ENCODE measurements at places on chromosomes 5 and 9.
A peak's percentile ranks its signal among the peaks of the same experiment; 100 is the strongest.

DNA sequence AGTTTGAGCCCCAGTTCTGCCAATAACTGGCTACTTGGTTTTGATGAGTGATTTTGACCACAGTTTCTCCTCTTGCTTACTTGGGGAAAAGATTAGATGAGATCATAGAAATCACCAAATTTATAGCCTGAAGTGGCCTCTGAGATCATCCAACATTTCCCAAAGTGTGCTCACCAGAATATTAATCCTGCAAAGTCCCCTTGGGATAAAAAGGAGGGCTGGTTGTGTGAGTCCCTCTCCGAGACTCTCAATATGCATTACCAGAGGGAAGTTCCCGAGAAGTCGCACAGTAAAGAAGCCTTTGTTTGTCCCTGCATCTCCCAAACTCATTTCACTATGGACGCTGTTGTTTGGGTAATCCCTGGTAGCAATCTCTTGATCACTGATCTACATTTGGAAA is 88.4 kb upstream of the ADRA1B start:
- DNase-seq = no peak

GRCh38 chr5:88401228-88401627 is 132.6 kb upstream of the TMEM161B start:
- DNase-seq = no peak

DNA sequence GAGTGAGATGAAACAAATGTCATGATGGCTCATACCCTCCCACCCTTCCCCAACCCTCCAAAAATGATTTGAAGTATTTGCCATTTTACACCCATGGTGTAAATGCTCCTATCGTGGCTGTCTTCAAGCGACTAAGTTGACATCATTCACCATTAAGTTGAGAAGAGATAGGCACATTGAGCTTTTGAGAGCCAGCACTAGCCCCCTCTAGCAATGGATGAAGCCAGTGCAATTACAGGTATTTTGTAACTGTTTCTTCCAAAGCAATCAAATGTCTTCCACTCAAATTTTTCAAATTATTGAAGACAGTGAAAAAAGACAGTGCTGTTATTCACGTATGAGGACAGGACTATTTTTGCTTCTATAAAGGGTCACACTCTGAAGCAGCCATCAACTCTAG is 371.5 kb upstream of the KLF4 start:
- DNase-seq = no peak

DNA sequence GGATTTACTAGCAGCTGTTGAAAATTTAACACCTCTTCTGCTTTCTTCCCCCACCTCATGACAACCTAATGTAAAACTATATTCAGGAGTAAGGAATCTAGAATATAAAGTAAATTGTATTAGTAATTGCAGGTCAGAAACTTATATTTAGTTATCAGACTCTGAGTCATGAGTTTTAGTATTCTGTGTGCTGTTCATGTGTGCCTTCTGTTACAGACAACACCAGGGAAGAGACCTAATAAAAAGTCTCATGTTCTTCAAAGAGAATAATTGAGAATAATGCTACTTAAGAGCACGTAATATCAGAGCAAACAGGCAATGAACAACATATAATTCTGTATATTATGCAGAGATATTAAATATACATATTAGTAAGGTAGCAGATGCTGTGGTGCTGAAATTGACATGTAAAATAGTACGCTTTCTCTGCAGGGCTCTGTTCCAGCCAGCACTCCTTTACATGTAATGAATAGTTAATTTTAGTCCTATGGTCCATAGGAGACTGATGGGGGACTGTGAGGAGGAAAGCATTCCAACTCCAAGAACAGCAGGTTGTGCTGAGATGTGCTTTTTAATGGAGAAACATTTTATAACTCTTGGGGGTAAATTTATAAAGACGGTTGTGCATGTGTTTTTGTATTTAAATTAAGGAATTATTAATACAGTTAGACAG is 106.4 kb downstream of the ZSWIM6 start:
- DNase-seq = no peak

- DNase-seq = no peak
Observed at GRCh38 chr9:129497813-129498450, 123.0 kb downstream of the C9orf50 start.

DNA sequence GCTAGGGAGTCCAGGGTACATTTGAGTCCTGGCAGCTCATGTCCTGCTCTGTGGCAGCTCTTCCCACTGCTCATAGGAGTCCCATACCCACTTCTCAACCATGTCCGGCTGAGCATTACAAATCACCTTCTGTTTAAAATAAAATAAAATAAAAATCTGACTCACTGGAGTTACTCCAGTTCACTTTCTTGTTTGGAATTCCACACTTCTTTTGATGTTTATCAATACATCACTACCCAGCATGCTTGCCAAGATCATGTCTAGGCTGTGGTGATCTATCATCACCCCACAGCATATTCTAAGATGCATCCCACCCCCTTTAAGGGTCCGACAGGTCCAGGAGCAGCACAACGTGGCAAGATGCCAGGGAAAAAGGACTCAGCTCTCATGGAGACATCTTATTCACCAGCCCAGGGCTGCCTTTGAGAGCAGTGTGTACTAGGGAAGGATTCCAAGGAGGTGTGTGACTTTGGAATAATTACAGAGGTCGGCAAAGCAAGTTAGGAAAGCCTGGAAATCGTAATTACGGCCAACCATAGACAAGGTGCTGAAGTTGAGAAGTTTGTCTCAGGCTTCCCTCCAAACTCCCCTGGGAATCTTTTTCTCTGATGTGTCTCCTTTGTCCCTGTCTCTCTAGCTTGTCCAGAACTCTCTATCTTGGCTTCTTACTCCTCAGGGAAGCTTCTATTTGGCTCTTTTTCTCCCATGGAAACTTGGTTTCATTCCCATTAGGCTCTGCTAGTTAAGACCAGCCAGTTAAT is 111.4 kb upstream of the SLC1A3 start:
- DNase-seq = no peak

DNA sequence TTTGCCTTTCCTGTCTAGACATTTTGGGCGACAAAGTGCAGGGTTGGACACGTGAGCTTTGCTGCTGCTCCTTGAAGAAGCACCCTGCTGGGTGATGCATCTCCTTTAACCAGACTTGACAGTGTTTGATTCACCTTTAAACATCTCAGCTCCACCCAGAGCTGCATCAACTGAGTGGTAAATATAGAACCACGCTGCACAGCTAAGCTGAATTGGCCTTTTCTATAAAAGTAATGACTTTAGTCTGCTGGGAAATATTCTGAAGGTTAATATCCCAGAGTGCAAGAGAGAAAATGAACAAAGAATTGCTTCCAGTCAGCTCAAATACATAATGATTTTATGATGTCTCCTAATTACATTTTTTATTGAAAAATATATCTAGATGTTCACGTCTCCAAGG is 264.3 kb upstream of the ADCY2 start:
- no peak for DNase-seq

DNA sequence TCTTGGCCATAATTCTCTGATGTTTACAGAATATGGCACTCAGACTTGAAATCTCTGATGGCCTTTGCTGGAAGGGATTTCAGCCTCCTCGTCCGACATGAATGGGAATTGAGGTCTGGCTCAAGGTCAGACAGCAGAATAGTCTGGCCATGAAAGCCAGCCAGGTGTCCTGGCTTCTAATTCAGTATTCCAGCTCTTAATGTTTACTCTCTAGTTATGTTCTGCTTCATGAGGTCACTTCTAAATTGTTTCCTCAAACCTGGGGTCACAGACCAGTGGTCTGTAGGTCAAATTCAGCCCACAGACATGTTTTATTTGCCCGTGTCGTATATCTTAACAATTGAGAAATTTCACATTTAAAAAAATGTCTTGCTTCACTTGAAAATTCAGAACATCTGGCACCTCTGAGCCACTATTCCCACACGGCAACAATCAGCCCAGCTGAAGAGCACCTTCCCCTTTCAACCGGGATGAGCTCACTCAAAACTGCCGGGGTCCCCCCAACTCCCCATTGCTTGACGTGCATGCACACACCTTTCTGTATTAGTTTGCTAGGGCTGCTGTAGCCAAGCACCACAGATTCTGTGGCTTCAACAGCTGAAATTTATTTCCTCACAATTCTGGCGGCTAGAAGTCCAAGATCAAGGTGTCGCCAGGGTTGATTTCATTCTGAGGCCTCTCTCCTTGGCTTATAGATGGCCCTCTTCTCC is 243.5 kb downstream of the ENC1 start:
- DNase-seq = no peak

DNA sequence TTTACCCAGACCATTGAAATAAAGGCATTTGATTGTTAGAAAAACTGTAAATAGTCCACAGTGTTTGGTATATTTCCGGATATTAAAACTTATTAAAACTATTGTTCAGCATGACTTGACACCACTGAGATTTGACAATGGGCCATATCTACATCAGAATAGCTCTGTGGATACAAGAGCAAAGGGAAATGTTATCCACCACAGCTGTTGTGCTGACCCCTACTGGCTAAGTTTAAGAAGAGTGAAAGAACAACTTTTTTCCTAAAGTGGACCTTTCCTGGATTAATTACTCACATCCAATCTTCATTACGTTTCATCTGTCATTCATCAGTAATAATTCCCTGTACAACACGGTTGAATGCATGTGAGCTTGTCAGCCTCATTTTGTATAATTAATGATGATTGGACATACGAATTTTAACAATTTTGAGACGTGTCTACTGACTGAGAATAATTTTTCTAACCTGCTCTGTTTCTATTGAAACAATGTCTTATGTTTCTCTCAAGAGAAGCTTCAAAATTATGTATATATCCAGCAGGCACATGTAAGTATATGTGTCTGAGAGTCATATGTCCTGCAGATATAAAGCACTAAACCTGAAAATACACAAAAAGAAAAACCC is 1952.6 kb downstream of the MAT2B start:
- DNase-seq = no peak

DNA sequence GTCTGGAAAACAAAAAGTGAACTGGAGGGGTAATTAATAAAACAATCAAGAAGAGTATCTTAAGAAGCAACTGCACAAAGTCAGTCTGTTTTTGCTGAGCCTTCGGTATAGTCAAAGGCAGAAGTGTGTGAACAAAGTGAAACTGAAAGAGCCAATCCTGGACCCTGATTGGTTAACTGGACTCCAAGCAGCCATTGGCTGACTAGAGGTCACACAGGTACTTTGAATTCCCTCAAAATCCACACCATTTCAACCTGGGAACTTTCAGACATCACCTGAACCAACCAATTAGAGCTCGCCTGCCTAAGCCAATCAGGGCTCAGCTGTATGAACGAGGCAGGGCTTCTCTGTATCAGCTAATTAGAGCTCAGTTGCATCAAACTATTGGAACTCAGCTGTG is 286.7 kb downstream of the TLE4 start:
- no peak for DNase-seq

DNA sequence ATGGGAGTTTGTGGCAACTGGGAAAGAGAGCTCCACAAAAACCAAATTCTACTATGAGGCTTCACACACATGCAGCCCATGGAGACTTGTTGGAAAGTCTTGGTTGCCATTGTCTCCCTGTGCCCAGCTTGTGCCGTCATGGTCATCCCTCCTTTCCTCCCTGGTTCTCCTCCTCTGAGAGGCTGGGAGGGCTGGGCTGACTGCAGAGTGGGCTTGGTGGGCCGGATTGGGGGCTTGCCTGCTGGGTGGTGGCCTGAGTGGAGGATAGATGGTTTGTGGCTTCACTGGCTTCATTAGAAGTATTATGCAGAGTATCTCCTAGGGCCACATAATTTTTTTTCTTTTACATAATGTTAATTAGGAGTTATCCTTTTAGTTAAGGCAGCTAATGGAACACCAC is 52.3 kb upstream of the IRX2 start:
- no peak for DNase-seq

- no peak for DNase-seq
Observed at GRCh38 chr5:68747521-68747920, 346.3 kb upstream of the SLC30A5 start.

GRCh38 chr5:99061299-99061698 is 132.5 kb upstream of the CHD1 start:
- no peak for DNase-seq

GRCh38 chr5:139774980-139775661 is 20.5 kb upstream of the PSD2 start:
- DNase-seq = peak; percentile 55

DNA sequence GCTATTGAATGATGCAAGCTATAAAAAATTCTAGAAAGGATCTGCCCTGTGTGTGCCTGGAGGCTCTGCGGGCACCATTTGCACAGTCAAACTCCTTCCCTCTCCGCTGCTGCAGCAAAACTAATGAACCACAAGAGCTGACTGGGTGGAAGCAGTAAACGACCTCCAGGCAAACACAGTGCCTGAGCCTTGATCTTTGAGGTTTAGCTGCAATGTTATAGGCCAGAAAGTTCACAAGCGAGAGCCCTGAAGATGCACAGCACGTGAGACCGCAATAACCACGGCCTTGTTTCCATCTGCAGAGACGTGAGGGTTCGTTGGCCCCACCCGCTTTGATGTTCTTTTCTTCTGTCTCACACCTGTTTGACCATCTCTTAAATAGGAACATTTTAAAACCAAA is 69.2 kb upstream of the S1PR3 start:
- peak; percentile 23 for DNase-seq

DNA sequence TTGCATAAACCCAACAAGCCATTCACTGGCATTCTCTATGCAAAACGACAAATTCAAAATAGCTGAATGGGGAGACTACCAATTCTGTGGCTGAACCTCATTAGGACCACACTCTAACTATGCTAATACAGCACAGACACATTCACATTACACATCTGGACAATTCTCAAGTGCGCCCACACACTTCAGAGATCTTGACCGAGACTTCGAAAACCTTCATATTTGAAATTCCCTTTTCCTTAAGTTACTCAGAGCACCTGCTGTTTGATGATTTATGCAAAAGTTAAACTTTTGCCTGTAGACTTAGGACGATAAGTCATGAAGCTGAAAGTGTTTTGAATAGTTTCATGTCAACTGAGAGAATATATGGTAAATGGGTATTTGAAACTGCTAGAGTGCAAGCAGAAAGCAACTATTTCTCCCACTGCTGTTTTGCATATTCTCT is 111.9 kb downstream of the FBN2 start:
- no peak for DNase-seq

DNA sequence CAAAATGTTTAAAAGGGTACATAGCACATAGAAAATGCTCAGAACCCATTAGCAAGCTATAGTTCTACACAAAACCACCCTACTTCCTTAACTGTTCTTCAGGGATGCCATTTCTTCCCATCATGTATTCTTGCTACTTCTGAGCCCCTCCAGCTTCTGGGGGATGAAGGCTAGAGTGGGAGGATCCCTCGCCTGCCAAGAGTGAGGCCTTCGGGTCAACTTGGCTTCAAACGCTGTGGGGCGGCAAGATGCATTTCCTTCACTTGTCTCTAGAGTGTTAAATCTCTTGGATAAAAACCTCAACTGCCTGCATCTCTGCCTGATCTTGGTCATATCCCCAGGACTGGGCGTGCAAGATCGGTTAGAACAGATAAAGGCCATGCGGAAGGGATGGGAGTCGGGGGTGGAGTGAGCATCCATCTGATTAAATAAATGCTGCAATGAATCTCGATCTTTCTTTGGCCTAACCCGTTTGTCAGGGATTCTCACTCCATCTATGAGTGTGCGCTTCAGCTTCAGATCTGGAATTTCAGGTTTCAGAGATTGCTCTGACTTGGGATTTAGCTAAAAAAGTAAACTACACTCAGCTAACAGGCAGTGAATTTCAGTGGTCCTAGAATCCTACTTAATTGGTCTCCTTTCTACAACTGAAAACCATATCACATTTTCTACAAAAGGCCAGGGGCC is 118.0 kb upstream of the PANK3 start:
- DNase-seq = no peak
